ENCODE measurements at places on chromosomes 4 and X.

DNA sequence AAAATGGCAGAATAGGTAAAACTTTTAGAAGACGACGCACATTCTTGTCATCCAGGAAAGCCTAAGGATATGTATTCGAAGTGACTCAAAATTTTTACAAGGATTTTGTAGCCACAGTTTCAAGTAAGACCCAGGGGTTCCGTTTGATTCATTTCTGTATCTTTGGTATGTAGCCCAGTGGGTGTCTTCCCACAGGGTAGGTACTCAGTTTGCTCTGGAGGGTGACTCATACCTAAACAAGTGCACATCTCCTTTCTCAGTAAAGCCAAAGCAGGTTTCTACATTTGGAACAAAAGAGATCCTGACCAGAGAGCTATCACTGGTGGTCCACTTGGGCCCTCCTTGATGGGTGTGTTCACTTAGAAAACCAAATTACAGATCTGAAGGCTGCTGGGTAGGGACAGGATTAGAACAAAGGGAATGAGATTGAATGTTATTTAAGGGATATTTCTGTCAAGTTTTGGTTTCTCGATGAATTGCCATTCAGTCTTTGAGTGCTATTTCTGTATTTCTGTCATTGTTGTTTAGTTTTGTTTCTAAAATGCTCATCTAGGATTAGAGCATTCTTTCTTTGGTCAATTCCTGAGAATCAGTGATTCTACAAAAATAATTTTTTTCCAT lies 56.1 kb downstream of the PLS3 start:
- DNase-seq, result peak; percentile 85

DNA sequence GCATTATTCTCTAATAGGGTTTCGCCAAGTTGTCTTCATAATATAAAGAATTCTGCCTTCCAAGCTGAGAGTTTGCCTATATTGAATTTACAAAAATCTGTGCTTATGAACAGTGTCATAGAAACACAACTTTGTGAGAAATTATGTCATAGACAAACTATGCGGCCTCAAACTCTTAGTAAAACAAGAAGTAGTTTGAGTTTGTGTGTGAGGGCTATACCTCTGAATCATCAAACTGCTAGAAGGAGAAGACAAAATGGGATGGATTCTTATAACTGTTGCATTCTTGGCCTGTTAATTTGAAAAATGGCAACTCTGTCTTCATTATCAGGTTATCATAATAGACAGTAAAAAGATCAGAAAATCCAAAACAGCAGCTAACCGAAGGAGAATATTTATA lies 46.1 kb upstream of the NAP1L5 start:
- DNase-seq, result peak; percentile 90

DNA sequence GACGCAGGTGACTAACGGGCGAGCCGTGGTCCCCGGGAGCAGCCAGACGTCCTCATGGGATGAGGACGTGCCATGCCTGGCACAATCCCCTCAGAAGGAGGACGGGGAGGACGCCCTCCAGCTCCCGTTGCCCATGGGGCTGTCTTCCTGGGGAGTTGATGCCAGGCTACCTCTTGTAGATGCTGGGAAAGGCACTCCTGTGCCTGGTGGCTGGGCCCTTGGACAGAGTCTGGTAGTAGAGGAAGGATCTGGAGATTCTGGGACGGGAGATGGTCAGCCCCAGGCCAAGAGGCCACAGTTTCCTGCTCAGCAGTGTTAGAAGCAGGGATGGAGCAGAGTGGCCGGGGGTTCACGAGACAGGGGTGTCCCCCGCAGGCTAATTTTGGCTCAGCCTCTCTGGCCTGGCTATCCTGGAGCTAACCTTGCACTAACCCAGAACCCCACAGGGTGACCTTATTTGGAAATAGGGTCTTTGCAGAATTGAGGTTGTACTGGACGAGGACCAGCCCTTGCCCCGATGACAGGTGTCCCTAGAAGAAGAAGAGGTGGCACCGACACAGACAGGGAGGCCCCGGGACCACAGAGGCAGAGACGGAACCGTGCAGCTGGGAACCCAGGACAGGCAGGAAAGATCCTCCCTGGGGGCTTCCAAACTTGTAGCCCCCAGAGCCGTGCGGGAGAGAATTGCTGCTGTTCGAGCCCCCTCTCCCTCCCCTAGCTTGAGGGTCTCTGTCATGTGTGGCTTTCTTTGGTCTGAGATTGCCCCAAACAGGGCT lies 50.1 kb upstream of the ADRA2C start:
- no peak for DNase-seq

DNA sequence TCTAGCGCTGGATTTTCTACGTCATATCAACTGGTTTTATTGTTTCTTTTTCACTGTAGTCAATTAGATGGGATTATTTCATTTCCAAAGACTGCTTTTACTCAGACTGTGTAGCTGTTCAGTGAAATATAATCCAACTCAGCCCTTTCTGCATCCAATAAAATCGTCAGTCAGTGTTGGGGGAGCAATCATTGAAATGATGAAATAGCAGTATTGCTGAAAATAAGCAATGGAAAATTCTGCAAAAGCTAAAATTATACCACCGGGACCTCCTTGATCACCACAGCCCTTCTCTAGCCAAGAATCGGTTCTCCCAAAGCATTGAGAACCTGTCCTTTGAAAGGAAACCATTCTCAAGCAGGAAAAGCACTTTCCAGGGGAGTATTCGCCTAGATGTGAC lies 243.1 kb upstream of the TENM3 start:
- DNase-seq, result no peak

DNA sequence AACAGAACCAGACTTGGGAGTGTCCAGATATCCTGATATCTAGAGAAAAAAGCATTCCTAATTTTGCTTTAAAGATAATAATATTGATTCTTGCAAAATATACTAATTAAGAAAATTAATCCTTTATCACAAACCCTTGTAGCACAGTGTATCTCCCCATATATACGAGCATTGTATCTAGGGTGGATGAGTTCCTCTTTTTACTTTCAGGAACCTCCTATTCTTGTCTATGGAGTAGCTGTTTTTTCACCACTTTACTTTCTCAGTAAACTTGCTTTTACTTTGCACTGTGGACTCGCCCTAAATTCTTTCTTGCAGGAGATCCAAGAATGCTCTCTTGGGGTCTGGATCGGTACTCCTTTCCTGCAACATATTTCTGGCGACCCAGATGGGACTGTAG lies 103.9 kb downstream of the GLUD2 start:
- no peak for DNase-seq

- DNase-seq, result peak; percentile 14
Measured at GRCh38 chr4:14650127-14650526, 352.2 kb upstream of the CPEB2 start.

DNA sequence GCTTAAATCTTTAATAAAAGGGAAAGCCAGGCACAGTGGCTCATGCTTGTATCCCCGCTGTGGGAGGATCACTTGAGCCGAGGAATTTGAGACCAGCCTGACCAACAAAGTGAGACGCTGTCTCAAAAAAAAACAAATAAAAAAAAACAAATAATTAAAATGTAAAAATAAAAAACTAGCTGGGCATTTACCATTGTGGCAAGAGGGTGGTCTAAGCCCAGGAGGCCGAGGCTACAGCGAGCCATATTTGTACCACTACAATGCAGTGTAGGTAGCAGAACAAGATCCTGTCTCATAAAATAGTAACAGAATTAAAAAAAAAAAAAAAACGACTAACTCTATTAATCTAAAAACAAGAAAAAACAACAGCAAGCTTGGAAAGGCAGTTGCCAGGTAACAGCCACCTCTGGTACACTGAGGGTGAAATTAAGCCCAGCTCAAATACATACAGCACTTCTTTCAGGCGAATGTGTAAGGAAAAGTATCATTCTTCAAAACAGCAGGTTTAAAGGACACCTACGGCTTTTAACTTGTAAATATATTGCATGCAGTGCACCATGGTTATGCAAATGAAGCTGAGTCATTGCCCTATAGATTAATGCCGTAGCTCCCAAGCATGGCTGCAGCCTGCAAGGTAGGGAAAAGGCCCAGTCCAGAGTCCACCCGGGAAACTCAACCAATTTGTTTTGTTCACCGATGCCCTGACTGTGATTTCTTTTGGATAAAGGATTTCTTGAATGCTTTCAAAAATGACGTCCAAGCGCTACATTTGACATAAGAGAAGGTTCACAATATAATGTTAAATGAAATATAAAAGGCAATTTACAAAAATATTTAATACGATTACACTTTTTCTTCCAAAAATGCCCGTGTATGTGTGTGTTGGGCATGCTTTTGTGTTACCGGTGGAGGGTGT lies 14.5 kb upstream of the TXLNG start:
- peak; percentile 77 for DNase-seq

GRCh38 chr4:83581411-83582288 lies 45.7 kb downstream of the GPAT3 start:
- no peak for DNase-seq

DNA sequence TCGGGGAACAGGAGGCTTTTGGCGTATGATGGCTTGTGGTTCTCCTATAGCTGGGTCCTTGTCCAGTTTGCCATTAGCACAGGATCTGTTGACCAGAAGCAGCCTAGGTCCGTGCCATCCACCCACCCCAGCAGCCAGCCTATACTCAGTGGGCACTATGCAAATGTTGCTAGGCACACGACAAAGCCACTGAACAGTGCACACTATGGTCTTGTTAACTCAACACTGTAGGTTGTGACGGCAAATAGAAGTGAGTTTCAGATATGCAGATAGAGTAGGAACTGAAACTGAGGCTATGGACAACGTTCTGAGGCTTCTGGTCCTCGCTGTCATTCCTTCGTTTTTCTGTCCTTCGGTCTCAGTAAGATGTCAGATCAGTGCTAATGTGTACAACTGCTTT lies 541.3 kb upstream of the TENM3 start:
- DNase-seq, result no peak

- peak; percentile 77 for DNase-seq
Measured at GRCh38 chr4:150178161-150178560, 99.9 kb downstream of the DCLK2 start.

GRCh38 chr4:687048-687970 lies 1.6 kb downstream of the SLC49A3 start:
- DNase-seq, result peak; percentile 54

- DNase-seq, result no peak
Measured at GRCh38 chrX:46755671-46756070, 3.2 kb downstream of the SLC9A7 start.

GRCh38 chr4:92307866-92308265 lies 4.1 kb downstream of the GRID2 start:
- DNase-seq, result no peak

- DNase-seq, result no peak
Measured at GRCh38 chr4:153197301-153197700, 6.9 kb upstream of the TRIM2 start.
